ENCODE measurements at places on chromosomes 6 and 20. TPM values are rescaled to one million over a fixed set of nuclear protein-coding genes. Genes with fewer than 3 reads are reported as not detected.
A peak's percentile ranks its signal among the peaks of the same experiment; 100 is the strongest.

- H3K4me3 ChIP-seq = no peak overlapping the region
- no peak for DNase-seq
- H3K4me1 ChIP-seq = no peaks in the 10 kb centered on the region
- H3K27ac ChIP-seq = no peak overlapping the region
- H3K27me3 ChIP-seq = no peaks in the 10 kb centered on the region
- H3K36me3 ChIP-seq = peaks cover 15% of the 10 kb centered on the region
Measured at GRCh38 chr20:30502670-30503069, 754.8 kb upstream of the DEFB115 start.

DNA sequence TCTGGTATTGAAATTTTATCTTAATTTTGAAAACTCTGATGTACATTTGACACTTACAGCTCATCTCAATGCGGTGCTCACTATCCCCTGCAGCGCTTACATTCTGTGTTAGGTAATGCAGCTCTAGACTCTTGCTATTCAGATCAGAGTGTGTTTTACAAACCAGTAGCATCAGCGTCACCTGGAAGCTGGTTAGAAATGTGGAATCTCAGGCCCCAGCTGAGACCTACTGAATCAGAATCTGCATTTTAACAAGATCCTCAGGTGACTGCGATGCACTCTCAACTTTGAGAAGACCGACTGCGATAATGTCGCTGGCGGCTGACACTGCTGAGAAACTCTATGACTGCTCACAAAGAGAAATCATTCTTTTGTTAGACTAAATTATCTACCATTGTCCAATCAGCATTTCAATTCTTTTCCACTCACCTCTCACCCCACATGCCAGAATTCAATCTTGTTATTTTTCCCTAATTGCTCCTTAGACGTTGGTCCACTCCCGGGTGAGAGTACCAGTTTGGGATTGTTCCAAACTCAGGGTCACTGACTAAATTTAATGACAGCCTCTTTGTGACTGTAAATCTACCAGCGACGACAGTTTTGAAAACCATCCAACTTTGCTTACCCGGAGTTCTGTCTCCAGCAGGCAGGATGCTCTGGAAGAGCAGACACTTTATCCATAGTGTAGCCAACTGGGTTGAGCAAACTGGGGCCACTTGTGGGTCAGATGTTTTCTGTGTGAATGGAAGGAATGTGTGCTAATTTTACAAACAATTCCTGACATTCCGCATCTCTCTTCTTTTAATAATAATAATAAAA, 140.1 kb upstream of the BTBD3 start:
- no peak overlapping the region for H3K27ac ChIP-seq
- H3K4me3 ChIP-seq = peak overlapping the region; percentile 2
- no peaks in the 10 kb centered on the region for H3K27me3 ChIP-seq
- no peaks in the 10 kb centered on the region for H3K4me1 ChIP-seq
- no peak for DNase-seq

- no peaks in the 10 kb centered on the region for H3K4me1 ChIP-seq
- peaks cover 34% of the 10 kb centered on the region for H3K36me3 ChIP-seq
- H3K4me3 ChIP-seq = no peak overlapping the region
- no peaks in the 10 kb centered on the region for H3K27me3 ChIP-seq
Measured at GRCh38 chr6:100704961-100705360, 176.2 kb downstream of the ASCC3 start.

DNA sequence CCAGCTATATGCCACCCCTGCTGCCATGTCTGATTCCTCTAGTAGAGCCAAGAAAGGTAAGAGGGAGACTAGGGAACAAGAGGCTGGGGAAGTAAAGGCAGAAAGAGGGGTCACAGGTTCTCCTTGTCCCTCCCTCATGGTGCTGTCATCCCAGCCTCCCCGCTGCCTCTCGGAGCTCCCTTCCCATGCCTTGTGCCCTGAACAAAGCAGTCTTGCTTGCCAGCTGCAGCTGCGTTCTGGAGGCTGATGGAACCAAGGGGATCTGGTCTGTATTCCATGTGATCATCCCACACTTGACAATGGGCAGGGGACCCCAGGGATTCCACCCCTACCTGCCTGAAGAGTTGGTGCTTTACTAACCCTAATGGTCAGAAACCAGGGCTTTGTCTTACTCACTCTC, 61.4 kb downstream of the DAAM2 start:
- no peak overlapping the region for H3K4me3 ChIP-seq
- H3K36me3 ChIP-seq = no peaks in the 10 kb centered on the region
- no peaks in the 10 kb centered on the region for H3K27me3 ChIP-seq
- no peaks in the 10 kb centered on the region for H3K4me1 ChIP-seq
- no peak for DNase-seq

- H3K4me1 ChIP-seq = peaks cover 3% of the 10 kb centered on the region
- peaks cover 6% of the 10 kb centered on the region for H3K36me3 ChIP-seq
- peak; percentile 66 for DNase-seq
Measured at GRCh38 chr6:11556309-11556708, 18.8 kb downstream of the TMEM170B start.

DNA sequence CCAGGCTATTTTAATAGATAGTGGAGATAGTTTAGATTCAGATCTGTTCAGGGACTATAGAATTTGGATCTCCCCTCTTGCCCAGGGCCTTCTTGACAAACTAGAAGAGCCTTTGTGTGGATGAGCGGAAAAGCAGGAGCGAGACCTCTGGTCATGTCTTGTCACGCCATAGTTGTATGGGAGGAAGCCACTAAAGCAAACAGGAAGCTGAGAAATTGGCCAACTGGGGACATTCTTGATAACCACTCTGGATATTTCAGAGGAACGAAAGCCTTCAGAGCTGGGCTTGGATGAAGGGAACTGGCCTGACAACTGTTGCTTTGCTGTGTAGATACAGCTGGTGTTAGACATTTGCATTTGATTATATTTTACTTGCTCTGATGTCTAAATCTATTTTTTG, 54.1 kb upstream of the EXOC2 start:
- no peak overlapping the region for H3K27ac ChIP-seq
- H3K4me1 ChIP-seq = no peaks in the 10 kb centered on the region
- no peaks in the 10 kb centered on the region for H3K27me3 ChIP-seq
- no peak for DNase-seq
- no peaks in the 10 kb centered on the region for H3K36me3 ChIP-seq

DNA sequence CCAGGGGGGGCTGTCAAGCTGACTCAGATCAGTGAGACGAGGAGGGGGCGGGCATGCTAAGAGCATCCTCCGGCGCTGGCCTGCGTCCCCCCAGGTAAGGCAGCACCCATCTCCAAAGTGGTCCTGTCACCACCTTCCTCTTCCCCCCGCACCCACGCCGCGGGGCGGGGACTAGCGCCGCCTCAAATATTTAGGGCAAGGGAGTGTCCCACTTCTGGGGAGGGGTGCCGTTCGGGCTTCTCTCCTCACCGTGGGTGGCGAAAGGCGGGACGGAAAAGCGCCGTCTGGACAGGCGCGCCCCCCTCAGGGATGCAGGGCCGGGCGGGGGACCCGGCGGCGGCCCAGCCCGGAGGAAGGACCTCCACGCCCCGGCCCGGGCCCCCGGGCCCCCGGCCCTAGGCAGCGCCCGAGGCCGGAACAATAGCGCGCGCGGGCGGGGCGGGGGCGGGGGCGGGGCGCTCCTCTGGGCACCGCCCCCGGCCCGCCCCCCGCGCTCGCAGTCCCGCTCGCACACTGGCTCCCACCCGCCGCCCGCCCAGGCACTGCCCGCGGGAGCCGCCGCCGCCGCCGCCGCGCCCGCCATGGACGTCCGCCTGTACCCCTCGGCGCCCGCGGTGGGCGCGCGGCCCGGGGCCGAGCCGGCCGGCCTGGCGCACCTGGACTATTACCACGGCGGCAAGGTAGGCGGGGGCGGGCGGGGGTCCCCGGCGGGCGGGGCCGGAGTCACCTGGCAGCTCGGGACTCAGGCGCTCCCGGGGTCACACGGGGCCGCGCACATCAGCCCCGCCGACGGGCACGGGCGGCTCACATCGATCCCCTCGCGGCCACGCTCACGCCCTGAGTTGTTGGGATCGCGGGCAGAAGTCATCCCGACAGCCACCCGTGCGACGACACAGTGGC, at the start of gene TOX2:
TSS of gene TOX2 (plus strand) at position 542 of the 900 bp plus-strand sequence. CDS start at position 582, 40 bp downstream.
- H3K4me1 ChIP-seq = no peaks in the 10 kb centered on the region
- H3K36me3 ChIP-seq = no peaks in the 10 kb centered on the region
- peak; percentile 56 for DNase-seq

DNA sequence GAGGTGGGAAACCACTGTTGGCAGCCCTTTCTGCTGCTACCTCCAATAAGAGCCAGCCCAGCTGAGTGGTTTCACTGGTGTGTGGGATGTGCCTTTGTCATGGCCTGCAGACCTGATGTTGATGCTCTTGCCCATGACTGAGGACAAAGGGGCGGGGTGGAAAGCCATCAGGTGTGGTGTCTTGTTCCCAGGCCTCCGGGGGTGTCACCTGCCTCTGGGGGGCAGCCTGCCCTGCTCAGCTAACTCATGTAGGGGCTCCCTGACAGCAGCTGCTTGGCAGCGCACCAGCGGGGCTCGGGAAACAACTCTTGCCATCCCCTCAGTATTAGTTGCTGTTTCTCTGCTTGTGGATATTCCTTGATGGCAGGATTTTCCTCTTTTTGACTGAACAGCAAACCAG, 91.3 kb downstream of the LYRM2 start:
- peaks cover 3% of the 10 kb centered on the region for H3K4me1 ChIP-seq
- no peaks in the 10 kb centered on the region for H3K27me3 ChIP-seq
- no peak overlapping the region for H3K4me3 ChIP-seq

GRCh38 chr6:169229615-169230321, 23.9 kb downstream of the THBS2 start:
- H3K4me1 ChIP-seq = no peaks in the 10 kb centered on the region
- H3K4me3 ChIP-seq = no peak overlapping the region
- no peak for DNase-seq
- peaks cover 48% of the 10 kb centered on the region for H3K36me3 ChIP-seq
- no peaks in the 10 kb centered on the region for H3K27me3 ChIP-seq

GRCh38 chr6:25248123-25248522, 31.1 kb upstream of the CARMIL1 start:
- H3K4me3 ChIP-seq = no peak overlapping the region
- H3K36me3 ChIP-seq = no peaks in the 10 kb centered on the region
- DNase-seq = no peak
- no peaks in the 10 kb centered on the region for H3K4me1 ChIP-seq

GRCh38 chr20:58213121-58213520, 15.3 kb downstream of the ANKRD60 start:
- no peak overlapping the region for H3K4me3 ChIP-seq
- no peaks in the 10 kb centered on the region for H3K4me1 ChIP-seq
- DNase-seq = no peak
- no peaks in the 10 kb centered on the region for H3K27me3 ChIP-seq
- no peaks in the 10 kb centered on the region for H3K36me3 ChIP-seq
- no peak overlapping the region for H3K27ac ChIP-seq

OTOR gene
- total RNA-seq = not detected

LRP11 gene
- 15.6 TPM for total RNA-seq

PSORS1C2 gene
- total RNA-seq = 0.31 TPM

Data from H9 (cell line).